ENCODE measurements at places on chromosomes 2 and 18. TPM values are rescaled to one million over a fixed set of nuclear protein-coding genes. Genes with fewer than 3 reads are reported as not detected.

Gene SEMA4F
- 15.3 TPM for total RNA-seq

Gene MIB1
- total RNA-seq: 99.2 TPM

GRCh38 chr2:140918426-140918825, 1212.4 kb downstream of the LRP1B start:
- no peak for DNase-seq

GRCh38 chr2:160968183-160968582, 192.0 kb upstream of the TANK start:
- no peak for DNase-seq

DNA sequence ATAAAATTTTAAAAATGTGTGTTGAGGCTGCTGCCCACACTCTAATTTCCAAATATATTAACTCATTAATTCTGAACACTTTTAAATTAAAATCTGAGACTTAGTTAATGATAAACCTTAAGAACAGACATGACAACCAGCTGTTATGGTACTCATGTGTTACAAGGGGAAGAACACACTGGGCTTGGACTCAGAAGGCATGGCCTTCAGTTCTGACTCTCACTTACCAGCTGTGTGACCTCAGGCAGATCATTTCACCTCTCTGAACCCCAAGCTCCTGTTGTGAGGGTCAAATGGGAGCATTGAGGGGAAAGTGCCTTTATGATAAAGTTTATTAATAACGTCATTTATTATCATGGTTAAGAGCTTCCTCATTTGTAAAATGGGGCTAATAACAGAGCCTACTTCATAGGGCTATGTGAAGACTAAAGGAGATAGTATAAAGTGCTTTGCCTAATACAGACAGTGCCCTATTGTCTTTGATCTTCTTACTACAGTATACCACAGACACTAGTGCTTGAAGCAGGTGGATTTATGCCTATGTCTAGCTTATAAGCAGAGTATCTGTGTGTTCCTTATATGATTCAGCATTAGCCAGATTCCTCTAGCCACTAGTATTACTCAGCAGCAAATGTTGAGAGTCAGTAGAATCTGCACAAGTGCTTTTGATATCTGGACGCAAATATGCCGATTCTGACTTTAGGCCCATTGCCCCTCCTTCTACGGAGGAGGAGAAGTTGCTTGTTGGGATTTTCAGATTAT, 99.6 kb downstream of the SGPP2 start:
- DNase-seq: no peak

DNA sequence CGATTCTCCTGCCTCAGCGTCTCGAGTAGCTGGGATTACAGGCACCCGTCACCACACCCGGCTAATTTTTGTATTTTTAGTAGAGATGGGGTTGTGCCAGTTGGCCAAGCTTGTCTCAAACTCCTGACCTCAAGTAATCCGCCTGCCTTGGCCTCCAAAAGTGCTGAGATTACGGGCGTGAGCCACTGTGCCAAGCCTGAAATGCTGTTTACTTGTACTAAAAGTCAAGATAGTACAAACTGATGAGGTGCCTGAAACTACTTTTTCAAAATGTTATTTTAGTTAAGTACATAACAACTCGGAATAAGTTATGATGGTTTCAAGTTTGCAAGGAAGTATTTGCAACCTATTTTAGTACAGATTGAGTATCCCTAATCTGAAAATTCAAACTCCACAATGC, 85.7 kb downstream of the CEP192 start:
- DNase-seq: no peak

- DNase-seq: no peak
These were observed 40.7 kb upstream of the GALR1 start for GRCh38 chr18:77208964-77209363.

DNA sequence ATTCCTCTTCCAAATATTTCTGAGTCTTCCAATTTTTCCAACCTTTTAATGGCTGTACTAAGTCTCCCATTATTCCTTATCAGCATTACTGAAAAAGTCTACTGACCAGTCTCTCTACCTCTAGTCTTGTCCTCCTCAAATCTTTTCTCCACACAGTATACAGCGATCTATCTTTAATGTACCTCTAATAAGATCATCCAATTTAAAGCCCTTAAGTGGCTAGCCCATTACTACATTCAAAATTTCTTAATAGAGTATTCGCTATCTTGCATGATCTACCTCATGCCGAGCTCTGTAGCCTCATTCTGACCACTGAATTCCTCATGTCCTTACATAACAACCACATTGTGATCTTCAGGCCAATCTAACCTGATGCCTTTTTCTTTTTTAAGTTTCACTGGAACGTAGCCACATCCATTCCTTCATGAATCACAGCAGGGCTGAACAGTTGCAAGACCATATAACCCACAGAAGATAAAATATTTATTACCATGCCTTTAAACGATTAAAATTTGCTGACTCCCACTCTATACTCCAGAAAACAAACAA, 57.9 kb downstream of the SLC66A3 start:
- no peak for DNase-seq

DNA sequence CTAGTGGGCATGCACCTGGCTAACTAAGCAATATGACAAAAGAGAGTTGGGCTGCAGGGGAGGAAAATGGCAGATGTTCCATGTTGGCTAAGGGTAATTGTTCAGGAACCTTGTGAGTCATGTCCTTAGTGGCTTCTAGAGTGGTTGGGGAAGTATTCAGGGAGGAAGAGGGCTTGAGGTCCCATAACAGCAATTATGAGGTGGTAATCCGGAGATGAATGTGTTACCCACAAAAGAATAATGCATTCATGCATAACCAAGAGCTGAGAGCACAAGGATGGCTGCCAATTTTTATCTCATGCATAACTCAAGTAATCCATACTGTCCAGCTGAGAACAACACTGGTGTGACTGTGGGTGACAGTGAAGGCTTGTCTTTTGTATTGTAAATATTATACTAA, 42.9 kb downstream of the TMEFF2 start:
- DNase-seq: no peak

DNA sequence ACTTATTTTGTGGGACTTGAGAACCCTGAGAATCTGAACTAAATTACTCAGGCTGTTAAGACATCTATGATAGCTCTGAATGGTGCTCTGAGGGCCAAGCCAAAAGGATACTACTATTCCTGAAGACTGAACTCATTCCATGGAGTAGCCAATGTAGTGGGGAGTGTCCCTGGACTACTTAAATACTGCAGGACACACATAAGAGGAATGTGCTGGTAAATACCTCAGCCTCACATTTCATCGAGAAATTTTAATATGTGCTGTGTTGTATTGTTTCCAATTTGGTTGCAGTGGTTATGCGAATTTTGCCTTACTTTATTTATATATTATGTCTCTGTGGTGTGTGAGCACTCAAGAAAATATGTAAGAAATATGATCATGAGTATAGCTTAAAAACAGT, 264.4 kb upstream of the FIGN start:
- no peak for DNase-seq

DNA sequence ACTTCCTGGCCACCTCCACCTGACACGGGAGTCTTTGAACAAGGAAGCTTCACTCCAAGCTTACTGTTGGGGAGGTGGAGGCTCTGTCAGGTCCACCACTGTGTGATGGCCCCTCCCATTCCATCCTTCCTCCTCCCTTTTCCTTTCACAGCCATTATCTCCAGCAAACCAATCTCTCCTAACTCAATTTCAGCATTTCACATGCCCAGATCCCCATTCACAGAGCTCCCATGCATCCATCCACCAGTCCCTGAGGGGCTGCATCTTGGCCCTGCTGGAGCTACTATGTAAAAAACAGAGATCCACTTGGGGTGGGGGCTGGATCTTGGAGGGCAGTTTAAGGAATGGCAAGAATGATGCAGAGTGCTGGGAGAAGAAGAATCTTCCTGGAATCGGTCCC, 129.0 kb upstream of the COPS8 start:
- DNase-seq: no peak
